ENCODE measurements at places on chromosomes 6 and 20.

DNA sequence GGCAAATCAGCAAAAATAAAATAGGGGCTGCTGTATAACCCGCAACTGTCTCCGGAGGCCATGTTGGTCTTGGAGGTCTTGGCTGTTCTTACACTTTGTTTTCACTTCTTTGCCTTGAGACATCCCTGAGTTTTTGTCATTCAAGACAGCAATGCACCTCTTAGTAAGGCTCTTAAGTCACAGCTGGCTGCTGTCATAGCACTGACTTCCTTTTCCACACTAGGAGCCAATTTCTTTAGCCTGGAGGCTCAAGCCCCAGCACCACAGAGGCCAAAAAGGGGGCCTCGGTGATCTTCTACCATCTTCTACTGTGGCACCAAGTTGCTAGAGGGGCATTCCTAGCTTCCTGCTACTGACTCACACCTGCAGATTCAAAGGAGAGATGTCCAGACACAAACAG lies 536.3 kb downstream of the CDH26 start:
- DNase-seq: no peak

GRCh38 chr6:168427184-168427583 lies 13.8 kb upstream of the SMOC2 start:
- DNase-seq: no peak

GRCh38 chr6:45619994-45620471 lies 242.3 kb upstream of the SUPT3H start:
- DNase-seq: no peak

GRCh38 chr6:53604623-53605190 lies 59.8 kb upstream of the GCLC start:
- no peak for DNase-seq

- DNase-seq: no peak
Observed at GRCh38 chr6:42007286-42008137, 42.8 kb upstream of the TAF8 start.

- DNase-seq: no peak
Observed at GRCh38 chr20:5044075-5044620, 42.8 kb upstream of the SLC23A2 start.

GRCh38 chr6:140811642-140812041 lies 1321.1 kb upstream of the GJE1 start:
- DNase-seq: no peak

DNA sequence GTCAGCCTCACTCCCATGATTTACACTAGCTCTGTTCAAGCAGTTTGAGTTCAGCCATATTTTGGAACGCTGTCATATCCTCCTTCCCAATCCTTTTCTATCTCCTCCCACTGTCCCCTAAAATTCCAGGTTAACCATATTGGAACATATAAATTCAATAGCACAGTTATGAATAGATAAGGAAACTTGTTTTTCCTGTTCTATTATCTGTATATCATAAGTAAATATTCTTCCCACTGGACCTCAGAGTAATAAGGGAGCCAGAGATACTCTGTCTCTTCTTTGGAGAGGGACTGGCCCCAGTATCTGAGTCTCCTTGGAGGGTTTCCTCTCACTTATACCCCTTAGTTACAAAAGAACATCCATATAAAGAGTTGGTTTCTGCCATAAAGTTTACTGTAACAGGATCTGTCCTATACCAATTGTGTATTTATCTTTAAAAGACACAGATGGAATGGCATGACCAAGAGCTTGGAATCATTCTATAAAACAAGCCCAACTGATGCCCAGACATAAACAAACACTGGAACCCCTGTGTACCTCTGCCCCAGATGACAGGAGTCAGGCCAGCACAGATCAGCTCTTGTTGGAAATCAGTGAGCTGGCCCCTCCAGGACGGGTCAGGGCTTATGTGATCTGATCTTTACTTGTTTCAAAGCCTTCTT lies 67.1 kb downstream of the EPB41L2 start:
- DNase-seq: no peak

DNA sequence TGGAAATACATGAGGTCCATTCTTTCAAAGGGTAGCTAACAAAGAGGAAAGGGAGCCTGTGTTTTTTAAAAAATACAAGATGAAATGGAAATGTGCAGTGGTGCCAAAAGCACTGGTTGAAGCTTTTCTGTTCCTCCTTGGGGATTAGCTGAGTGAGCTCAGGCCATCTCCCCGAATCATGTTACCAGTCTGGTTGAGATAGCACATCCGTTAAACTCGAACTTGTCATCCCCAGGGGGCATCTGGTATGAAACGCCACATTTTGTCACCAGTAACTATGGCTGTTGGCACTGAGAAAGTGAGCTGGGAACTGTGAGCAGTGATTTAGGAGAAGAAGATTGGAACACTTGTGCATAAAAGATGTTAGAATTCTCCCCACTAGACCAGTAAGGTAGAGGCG lies 196.2 kb downstream of the SAMD5 start:
- no peak for DNase-seq

DNA sequence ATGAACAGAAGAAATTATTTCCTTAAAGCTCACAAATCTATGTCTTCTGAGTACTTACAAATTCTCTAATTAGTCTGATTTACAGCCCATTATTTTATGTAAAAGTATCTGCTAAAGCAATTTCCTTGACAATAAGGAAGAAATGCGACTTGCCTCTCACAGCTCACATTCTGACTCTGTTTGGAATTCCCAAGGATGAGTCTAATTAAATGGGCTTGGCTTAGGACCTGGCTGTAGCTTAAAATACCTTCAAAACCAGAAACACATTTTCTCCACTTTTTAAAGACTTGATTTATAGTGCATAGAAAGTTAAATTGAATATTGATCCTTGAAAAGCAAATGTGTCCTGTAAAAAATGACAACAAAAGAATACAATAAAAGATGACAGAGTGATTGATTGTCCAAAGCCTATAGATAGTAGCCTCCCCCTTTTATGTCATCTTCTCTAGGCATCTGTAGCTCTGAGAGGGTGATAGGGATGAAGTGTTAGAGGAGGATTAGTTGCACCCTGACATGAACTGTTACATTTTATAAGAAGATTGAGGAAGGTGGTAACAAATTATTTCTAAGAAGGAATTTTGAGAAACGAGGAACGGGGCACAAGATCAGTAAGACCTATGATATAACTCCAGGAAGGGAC lies 118.9 kb downstream of the MACROD2 start:
- no peak for DNase-seq

GRCh38 chr6:47254906-47255305 lies 54.8 kb downstream of the TNFRSF21 start:
- no peak for DNase-seq

GRCh38 chr6:29552512-29553051 lies 7.0 kb downstream of the UBD start:
- no peak for DNase-seq

DNA sequence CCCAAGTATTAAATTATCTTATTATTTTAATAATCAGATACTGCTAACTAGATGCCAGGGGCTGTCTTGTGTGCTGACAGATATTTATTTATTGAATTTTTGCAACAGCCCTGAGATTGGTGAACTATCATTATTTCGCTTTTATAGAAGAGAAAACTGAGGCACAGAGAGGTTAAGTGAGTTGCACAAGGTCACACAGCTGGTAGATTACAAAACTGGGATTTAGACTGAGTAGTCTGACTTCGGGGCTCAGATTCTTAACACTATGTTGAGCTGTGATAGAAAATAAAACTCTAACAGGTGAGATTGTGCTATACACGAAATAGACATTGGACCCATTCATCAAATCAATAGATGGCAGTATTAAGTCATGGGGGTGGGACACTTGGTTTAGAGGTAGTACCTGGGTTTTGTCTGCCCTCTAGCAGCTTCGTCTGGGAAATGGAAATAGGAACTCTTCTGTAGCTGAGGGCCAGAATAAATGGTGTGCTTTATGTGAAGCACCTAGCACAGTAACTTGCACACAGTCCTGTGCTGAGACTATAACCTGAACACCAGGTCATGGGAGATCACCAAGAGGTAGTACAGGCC lies 113.4 kb downstream of the B3GAT2 start:
- no peak for DNase-seq

- DNase-seq: no peak
Observed at GRCh38 chr20:60142587-60142986, 184.4 kb downstream of the CDH26 start.

DNA sequence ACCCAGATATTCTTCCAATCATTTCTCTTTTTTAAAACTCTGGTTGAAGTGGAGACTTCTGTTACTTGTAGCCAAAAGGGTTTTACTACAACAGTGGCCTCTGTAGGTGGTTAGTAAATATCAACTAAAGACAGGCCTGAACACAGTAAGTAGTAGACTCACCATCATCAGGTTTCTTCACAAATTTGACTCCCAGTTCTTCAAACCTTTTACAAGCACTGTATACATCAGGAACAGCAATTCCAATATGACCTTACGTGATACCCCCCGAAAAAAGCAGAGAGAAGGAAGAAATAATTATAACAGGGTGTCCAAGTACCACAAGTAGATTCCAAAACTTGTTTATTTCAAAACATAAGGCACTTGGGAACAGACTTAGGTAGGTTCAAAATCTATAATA lies 21.1 kb downstream of the GLO1 start:
- no peak for DNase-seq

GRCh38 chr20:1075616-1076015 lies 42.8 kb upstream of the PSMF1 start:
- DNase-seq: no peak

DNA sequence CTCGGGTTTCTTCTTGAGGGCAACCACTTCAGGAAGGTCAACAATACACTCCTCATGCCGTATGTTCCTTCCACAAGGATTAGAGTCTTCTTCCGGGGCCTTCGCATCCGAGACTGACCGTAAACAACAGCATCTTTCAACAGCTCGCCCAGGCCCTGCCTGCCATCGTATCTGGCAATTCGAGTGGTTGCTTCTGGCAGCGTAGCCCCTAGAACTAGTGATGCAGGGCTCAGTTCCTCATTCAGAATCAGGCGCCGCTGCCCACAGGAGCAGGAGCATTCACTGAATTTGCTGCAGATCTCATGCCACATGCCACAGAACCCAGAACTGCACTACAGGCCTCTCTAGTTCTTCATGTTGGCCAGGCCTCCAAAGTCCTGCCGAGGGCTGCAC lies 59.0 kb upstream of the AFDN start:
- DNase-seq: no peak

GRCh38 chr6:2725999-2726567 lies 24.6 kb downstream of the MYLK4 start:
- no peak for DNase-seq

- no peak for DNase-seq
Observed at GRCh38 chr6:15754035-15754705, 91.3 kb upstream of the DTNBP1 start.

GRCh38 chr6:129643968-129644367 lies 66.0 kb downstream of the ARHGAP18 start:
- no peak for DNase-seq

- DNase-seq: no peak
Observed at GRCh38 chr6:41208439-41209106, 7.6 kb upstream of the TREML2 start.
